Natural killer cell treated with Interleukin-12 subunit alpha and Interleukin-12 subunit beta and Interleukin-15 and Interleukin-18, amount 100 ng/mL, for 72 hours (primary cell): ENCODE measurements at places on chromosomes 12 and 14. TPM values are rescaled to one million over a fixed set of nuclear protein-coding genes. Genes with fewer than 3 reads are reported as not detected.

- DNase-seq: no peak
- H3K27ac ChIP-seq: no peak overlapping the region
- H3K4me1 ChIP-seq: peaks cover 6% of the 10 kb centered on the region
- H3K36me3 ChIP-seq: no peaks in the 10 kb centered on the region
Measured at GRCh38 chr14:100673085-100673806, 53.4 kb upstream of the DLK1 start.

DNA sequence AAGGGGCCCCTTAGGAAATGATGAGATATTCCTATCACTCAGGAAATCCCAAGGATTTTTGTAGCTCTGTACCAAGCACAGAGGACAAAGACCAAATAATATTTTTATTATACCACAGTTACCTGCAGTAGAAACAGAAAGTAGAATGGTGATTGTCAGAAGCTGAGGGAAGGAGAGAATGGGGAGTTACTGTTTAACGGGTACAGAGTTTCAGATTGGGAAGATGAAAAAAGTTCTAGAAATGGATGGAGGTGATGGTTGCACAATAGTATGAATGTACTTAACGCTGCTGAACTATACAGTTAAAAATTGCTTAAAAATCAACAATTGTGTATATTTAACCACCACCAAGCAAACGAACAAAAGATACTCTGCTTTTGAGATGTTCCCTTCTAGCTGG, 24.1 kb downstream of the FLVCR2 start:
- H3K4me3 ChIP-seq: no peak overlapping the region
- peaks cover 4% of the 10 kb centered on the region for H3K36me3 ChIP-seq
- no peak overlapping the region for H3K27ac ChIP-seq
- no peaks in the 10 kb centered on the region for H3K27me3 ChIP-seq
- peaks cover 3% of the 10 kb centered on the region for H3K4me1 ChIP-seq

GRCh38 chr12:43988838-43989560, 153.1 kb downstream of the TMEM117 start:
- H3K27me3 ChIP-seq: no peaks in the 10 kb centered on the region
- H3K36me3 ChIP-seq: no peaks in the 10 kb centered on the region
- H3K4me1 ChIP-seq: peaks cover 5% of the 10 kb centered on the region
- no peak overlapping the region for H3K4me3 ChIP-seq

- peaks cover 11% of the 10 kb centered on the region for H3K36me3 ChIP-seq
- no peak for DNase-seq
- H3K27ac ChIP-seq: no peak overlapping the region
- no peak overlapping the region for H3K4me3 ChIP-seq
- no peaks in the 10 kb centered on the region for H3K4me1 ChIP-seq
Measured at GRCh38 chr14:23916004-23916403, 37.6 kb upstream of the DHRS4 start.

- no peak for DNase-seq
- H3K4me1 ChIP-seq: no peaks in the 10 kb centered on the region
- H3K36me3 ChIP-seq: no peaks in the 10 kb centered on the region
- no peak overlapping the region for H3K27ac ChIP-seq
Measured at GRCh38 chr12:5656836-5657235, 224.9 kb downstream of the NTF3 start.

GRCh38 chr14:60266021-60266937, 17.3 kb downstream of the PPM1A start:
- H3K36me3 ChIP-seq: peaks cover 5% of the 10 kb centered on the region
- H3K27me3 ChIP-seq: no peaks in the 10 kb centered on the region
- H3K4me3 ChIP-seq: no peak overlapping the region
- H3K4me1 ChIP-seq: peaks cover 33% of the 10 kb centered on the region

DNA sequence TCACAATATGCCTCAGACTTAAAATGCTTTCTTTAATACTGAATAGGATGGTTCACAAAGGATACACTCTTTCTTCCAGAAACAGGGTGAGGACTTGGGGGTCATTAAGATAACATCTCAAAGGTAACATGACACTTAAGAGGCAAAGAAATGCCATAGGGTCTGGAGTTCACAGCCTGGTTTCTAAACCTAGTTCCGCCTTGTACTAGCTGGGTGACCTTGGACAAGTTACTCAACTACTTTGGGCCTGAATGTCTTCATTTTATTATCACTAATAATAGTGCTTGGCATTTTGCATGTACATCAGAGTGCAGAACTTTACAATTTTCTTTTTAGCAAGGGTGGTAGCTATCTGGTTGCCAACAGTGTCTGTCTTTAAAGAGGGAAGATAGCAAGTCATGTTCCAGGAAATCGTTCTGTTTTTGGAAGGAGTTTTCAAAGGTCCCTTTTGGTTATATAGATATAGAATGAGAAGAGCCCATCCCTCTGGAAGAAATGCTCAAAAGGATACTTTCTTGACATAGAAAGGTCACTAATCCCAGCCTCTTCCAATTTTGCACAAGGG, 257.8 kb downstream of the NUAK1 start:
- H3K4me1 ChIP-seq: no peaks in the 10 kb centered on the region
- no peak overlapping the region for H3K27ac ChIP-seq
- no peak for DNase-seq
- no peaks in the 10 kb centered on the region for H3K36me3 ChIP-seq
- no peaks in the 10 kb centered on the region for H3K27me3 ChIP-seq

DNA sequence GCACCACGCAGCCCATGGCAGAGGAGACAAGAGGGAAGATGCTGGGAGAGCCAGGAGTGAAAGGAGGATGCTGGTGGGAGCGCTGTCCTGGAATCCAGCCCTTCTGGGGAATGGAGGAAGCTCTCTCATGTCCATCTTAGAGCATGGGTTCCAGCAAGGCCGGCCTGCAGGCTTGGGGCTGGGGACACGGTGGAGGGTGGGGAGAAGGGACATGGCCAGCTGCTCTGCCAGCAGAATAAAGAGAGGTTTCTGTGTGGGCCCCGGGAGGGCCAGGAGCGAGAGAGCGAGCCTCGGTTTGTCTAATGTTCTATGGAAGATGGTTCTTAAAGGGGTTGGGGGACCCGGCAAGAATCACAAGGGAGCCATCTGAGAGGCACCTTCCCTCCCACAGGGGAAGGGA, 60.2 kb downstream of the RIMBP2 start:
- H3K27ac ChIP-seq: no peak overlapping the region
- H3K27me3 ChIP-seq: peaks cover 7% of the 10 kb centered on the region
- no peak overlapping the region for H3K4me3 ChIP-seq

DNA sequence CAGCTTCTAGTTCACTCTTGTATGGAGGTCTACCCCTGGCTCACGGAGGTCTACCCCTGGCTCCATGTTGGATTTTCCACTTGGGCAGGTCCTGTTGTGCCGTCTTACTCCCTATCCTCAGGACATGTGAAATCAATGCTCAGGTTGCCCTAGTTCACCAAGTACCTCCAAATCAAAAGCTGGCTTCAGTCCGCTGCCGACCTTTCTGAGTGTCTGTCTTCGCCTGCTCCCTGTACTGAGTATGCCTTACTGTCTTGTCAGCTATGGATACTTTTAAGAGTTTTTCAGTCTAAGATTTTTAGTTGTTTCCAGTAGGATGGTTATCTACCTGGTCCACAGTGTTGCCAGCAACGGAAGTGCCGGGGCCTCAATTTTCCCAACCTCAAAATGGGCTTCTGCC, 40.1 kb upstream of the BCL11B start:
- H3K4me1 ChIP-seq: peaks cover 35% of the 10 kb centered on the region
- DNase-seq: no peak
- no peaks in the 10 kb centered on the region for H3K36me3 ChIP-seq
- H3K27me3 ChIP-seq: no peaks in the 10 kb centered on the region
- no peak overlapping the region for H3K4me3 ChIP-seq

GRCh38 chr12:42124764-42125387, 19.8 kb downstream of the GXYLT1 start:
- no peak overlapping the region for H3K4me3 ChIP-seq
- no peak overlapping the region for H3K27ac ChIP-seq
- peaks cover 2% of the 10 kb centered on the region for H3K36me3 ChIP-seq

GRCh38 chr14:56730538-56731145, 79.6 kb downstream of the OTX2 start:
- no peak overlapping the region for H3K27ac ChIP-seq
- DNase-seq: no peak
- H3K27me3 ChIP-seq: peaks cover 35% of the 10 kb centered on the region
- no peaks in the 10 kb centered on the region for H3K36me3 ChIP-seq
- no peaks in the 10 kb centered on the region for H3K4me1 ChIP-seq

GRCh38 chr14:86714575-86714974, 1184.6 kb downstream of the FLRT2 start:
- no peaks in the 10 kb centered on the region for H3K4me1 ChIP-seq
- H3K36me3 ChIP-seq: peaks cover 4% of the 10 kb centered on the region
- H3K4me3 ChIP-seq: no peak overlapping the region
- no peaks in the 10 kb centered on the region for H3K27me3 ChIP-seq
- DNase-seq: no peak

- peaks cover 33% of the 10 kb centered on the region for H3K4me1 ChIP-seq
- H3K4me3 ChIP-seq: peak overlapping the region; percentile 91
- H3K36me3 ChIP-seq: peaks cover 7% of the 10 kb centered on the region
Measured at GRCh38 chr12:94263011-94263811, 114.8 kb downstream of the PLXNC1 start.

- H3K36me3 ChIP-seq: no peaks in the 10 kb centered on the region
- no peak overlapping the region for H3K27ac ChIP-seq
- peaks cover 3% of the 10 kb centered on the region for H3K27me3 ChIP-seq
- no peaks in the 10 kb centered on the region for H3K4me1 ChIP-seq
Measured at GRCh38 chr14:104515059-104515810, 64.3 kb upstream of the C14orf180 start.

DNA sequence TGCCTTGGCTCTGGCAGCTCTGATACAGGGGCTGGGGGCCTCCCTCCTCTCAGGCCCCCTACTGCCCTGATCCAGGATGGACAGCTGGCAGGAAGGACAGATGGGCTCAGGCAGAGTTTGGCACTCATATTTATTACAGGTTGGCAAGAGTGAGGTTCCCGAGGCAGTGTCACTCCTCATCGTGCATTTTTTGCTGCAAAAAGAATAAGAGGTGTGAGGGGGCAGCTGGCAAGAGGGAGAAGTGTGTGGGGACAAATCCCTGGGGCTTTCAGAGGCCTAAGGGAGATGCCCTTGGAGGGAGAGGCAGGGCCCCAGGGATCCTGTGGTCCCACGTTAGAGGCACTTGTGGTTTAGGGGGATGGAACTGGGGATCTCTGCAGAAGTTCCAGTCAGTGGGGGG, 5.0 kb downstream of the CMTM5 start:
- H3K4me3 ChIP-seq: no peak overlapping the region
- no peak overlapping the region for H3K27ac ChIP-seq
- peaks cover 5% of the 10 kb centered on the region for H3K27me3 ChIP-seq

DNA sequence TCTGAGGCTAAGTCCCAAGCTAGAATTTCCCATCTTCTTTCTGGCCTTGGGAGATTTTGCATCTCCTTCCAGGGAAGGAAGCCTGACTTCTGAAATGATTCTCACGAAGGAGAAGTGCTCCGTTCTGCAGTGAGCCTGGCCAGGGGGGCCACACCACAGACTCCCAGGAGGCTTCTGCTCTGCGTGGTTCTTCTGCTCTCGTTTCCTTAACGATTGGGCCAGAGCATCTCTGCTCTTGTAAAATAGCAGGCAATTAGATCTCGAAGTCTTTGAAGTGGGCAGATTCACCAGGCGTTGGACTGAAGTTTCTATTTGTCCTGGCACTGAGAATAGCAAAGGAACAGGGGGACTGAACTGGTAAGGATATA, 6.7 kb upstream of the BATF start:
- H3K36me3 ChIP-seq: peaks cover 17% of the 10 kb centered on the region
- no peaks in the 10 kb centered on the region for H3K27me3 ChIP-seq
- H3K4me3 ChIP-seq: peak overlapping the region; percentile 90

- peaks cover 22% of the 10 kb centered on the region for H3K36me3 ChIP-seq
- no peak overlapping the region for H3K4me3 ChIP-seq
- H3K27ac ChIP-seq: no peak overlapping the region
- peaks cover 23% of the 10 kb centered on the region for H3K4me1 ChIP-seq
- no peak for DNase-seq
Measured at GRCh38 chr12:109102491-109102890, 5.1 kb downstream of the UNG start.

DNA sequence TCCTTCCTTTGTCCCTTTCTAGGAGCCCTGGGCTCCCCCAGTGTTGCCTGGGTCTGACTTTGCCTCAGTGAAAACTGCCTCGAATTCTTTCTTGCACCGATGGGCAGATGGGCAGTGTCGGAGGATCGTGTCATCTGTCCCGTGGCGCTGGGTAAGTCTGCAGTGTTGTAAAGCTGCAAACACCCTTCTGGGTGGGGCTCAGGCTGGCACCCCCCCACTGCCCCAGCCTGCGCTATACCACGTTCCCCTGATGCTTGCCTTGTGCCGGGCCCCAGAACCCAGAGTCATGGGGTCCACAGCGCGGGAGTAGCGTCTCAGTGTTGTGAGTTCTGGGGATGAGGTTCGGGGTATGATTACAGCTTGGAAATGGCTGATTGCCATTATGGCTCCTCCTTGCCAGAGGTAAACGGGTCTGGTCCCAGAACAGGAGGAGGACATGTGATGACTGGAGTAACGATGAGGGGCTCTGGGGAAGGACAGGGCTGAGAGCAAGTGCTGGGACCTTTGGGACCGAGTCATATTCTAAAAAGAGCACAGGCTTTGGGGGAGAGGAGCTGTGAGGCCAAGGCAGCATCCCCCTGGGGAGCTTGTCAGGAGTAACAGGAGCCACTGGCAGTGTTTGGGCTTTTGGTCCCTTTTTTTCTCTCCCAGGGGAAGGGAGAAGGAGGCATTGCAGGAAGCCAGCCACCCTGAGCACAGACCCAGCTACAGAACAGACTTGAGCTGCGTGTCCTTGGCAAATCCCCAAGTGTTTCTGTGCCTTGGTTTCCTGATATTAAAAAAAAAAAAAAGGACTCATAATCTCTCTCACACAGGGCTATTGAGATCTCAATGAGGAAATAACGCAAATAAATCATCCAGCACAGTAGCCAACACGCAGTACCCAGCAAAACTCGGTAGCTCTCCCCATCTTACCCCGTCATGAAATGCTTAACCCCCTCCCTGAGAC, 4.3 kb downstream of the RTL1 start:
- H3K4me1 ChIP-seq: no peaks in the 10 kb centered on the region
- no peak overlapping the region for H3K4me3 ChIP-seq
- no peaks in the 10 kb centered on the region for H3K36me3 ChIP-seq
- H3K27ac ChIP-seq: no peak overlapping the region
- no peak for DNase-seq

DNA sequence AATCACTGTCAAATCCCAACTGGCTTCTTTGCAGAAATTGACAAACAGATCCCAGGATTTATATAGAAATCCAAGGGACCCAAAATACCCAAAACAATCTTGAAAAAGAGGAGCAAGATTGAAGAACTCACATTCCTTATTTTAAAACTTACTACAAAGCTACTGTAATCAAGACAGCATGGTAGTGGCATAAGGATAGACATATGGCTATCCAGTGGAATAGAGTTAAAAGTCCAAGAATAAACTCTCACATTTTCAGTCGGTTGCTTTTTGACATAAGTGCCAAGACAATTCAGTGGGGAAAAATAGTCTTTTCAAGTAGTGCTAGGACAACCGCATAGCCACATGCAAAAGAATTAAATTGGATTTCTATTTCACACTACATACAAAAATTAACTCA, 81.0 kb upstream of the HOXC13 start:
- no peak overlapping the region for H3K27ac ChIP-seq
- no peaks in the 10 kb centered on the region for H3K4me1 ChIP-seq

- H3K4me1 ChIP-seq: no peaks in the 10 kb centered on the region
- H3K27me3 ChIP-seq: no peaks in the 10 kb centered on the region
- H3K4me3 ChIP-seq: no peak overlapping the region
- no peaks in the 10 kb centered on the region for H3K36me3 ChIP-seq
- H3K27ac ChIP-seq: no peak overlapping the region
Measured at GRCh38 chr12:28340261-28341045, 150.2 kb downstream of the CCDC91 start.

Gene FZD10
- not detected for total RNA-seq

Gene STYK1
- total RNA-seq: 10.7 TPM

Gene PRB2
- not detected for total RNA-seq

Gene IL22
- 3.4 TPM for total RNA-seq

Gene RHOF
- total RNA-seq: 78.0 TPM

Gene ACRBP
- total RNA-seq: 0.98 TPM

Gene CCDC88C
- total RNA-seq: 103 TPM

Gene RILPL2
- total RNA-seq: 9.7 TPM

Gene LPAR5
- total RNA-seq: 5.6 TPM
